Activated CD8-positive, alpha-beta T cell treated with anti-CD3 and anti-CD28 coated beads for 36 hours (primary cell): ENCODE measurements at places on chromosomes 4 and X. TPM values are rescaled to one million over a fixed set of nuclear protein-coding genes. Genes with fewer than 3 reads are reported as not detected.

DNA sequence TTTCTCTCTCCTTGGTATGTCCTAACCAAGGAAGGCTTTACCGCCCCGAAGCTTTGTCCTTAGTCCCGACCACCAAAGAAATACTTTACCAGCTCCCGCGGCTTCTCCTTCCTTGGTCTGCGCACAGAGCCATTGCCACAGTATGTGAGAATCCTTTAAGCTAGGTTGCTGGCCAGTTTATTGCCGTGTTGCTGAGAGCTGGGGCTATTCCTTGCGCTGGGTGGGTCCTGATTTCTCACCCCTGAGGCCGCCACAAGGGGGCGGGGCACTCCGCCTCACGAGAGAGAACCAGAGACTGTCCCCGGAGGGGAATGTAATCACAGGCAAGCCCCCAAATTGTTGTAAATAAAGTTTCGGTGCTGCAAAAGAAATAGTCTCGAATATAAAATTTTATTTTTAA lies 331.0 kb upstream of the PCDH10 start:
- no peaks in the 10 kb centered on the region for H3K4me1 ChIP-seq
- H3K4me3 ChIP-seq, result no peak overlapping the region
- H3K27ac ChIP-seq, result no peak overlapping the region
- H3K27me3 ChIP-seq, result no peaks in the 10 kb centered on the region
- H3K36me3 ChIP-seq, result no peaks in the 10 kb centered on the region

DNA sequence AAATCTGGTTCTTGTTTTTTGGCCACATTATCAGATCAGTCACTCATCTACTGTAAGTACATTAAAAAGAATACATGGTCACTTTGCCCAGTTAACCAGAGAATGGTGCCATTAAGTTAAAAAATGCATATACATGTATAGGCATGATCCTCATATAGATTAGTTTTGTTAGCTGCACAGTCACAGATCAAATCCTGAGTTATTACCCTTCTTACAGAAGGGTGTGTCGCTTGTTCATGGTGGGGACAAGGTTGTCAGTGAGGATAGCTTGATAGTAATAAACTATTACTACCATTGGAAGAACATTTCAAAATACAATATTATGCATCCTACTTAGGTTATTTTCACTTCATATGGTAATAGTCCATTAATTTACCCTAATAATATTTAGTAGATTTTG lies 48.5 kb downstream of the GALNT7 start:
- H3K27ac ChIP-seq, result no peak overlapping the region
- no peak for DNase-seq
- H3K4me3 ChIP-seq, result no peak overlapping the region
- H3K4me1 ChIP-seq, result peaks cover 33% of the 10 kb centered on the region
- H3K27me3 ChIP-seq, result no peaks in the 10 kb centered on the region
- no peaks in the 10 kb centered on the region for H3K36me3 ChIP-seq

DNA sequence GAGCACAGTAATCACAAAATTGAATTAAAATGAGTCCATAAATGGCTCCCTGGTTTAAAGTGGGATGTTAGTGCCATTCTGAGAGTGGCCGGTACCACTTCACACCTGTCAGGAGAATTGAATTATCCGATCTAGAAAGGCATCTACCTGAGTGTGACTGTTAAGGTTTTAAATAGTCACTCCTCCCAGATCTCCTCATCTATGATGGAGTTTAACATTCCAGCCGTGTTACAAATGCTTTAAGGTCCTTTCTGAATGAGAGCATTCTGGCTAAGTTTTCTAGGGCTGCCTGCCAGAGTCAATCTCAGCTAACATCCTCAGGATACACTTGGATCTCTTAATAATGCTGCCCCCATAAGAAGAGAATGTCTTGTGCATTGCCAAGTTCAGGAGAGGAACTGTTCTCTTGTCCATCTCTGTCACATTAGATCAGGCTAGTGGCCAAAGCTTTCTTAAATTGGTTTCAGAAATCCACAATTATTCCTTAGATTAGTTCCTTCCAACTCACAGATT lies 231.1 kb downstream of the SLC39A8 start:
- no peaks in the 10 kb centered on the region for H3K36me3 ChIP-seq
- no peak overlapping the region for H3K27ac ChIP-seq
- DNase-seq, result no peak
- H3K4me1 ChIP-seq, result no peaks in the 10 kb centered on the region
- H3K4me3 ChIP-seq, result no peak overlapping the region

DNA sequence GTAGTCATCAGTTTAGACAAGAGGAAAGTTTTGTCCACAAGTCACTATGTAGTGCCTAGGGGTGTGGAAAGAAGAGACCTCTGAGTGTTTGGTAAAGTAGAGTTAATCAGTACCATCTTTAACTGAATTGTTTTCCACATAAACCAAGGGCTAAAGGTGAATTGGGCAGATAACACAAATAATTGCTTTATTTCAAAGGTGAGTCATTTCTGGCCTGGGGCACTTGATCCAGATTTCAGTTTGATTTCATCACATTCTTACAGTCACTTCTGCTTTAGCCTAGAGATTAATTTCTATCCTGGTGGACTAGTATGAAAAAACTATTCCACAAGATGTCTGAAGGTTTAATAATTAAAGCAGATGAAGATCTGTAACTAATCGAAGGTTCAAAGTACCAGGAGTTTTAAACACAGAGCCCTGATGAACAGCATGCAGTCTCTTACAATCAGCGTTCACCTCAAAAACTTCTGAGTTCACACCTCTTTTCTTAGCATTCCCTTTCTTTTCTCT lies 74.5 kb upstream of the BOD1L1 start:
- H3K4me1 ChIP-seq, result no peaks in the 10 kb centered on the region
- no peak overlapping the region for H3K4me3 ChIP-seq
- no peak overlapping the region for H3K27ac ChIP-seq
- no peak for DNase-seq
- H3K36me3 ChIP-seq, result no peaks in the 10 kb centered on the region

DNA sequence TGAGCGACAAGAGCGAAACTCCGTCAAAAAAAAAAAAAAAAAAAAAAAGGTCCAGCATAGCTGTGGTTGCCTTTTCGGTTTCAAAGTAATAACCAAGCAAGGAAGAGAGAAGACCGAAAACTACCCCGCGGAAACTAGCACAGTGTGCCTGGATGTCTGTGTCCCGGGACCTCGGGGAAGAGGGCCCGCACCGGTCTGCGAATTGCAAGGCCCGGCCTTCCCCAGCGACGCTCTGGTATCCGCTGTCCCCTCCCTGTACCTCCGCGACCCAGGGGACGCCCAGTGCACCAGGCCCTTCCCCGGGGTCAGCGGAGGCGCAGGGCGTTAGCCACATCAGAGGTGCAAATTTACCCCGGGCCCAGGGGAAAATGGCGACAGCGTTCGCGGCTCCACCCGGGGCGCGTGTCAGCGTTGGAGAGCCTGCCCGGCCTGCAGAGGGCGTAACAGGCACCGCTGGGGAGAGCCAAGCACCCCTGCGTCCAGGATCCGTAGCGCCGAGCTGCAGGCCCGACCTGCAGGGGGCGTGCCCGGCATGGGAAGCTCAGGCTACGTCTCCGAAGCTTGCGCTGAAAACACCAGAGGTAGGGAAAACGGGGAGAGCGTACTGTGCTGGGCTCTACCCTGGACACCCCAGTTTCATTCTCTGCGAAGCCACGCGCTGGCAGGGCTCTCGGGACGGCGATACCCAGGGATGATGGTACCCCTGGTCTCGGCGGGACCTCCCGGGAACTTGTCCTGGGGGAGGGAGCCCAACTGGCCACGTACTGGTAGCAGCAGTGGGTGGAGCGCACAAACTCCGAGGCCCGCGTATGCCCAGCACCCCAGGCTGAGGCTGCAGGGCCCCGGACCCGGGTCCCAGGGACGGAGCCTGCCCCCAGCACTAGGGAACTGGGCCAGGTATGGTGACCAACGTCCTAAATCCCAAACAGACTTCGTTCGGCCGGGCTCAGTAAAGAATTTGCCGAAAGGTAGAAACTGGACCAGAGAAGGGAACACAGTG lies 16.2 kb downstream of the NKX6-1 start:
- H3K36me3 ChIP-seq, result peaks cover 1% of the 10 kb centered on the region
- peaks cover 75% of the 10 kb centered on the region for H3K27me3 ChIP-seq
- H3K27ac ChIP-seq, result no peak overlapping the region
- peak; percentile 18 for DNase-seq

Gene NEIL3
- 16.6 TPM for total RNA-seq

Gene HSPA4L
- 4.1 TPM for total RNA-seq
